ENCODE measurements at places on chromosomes 2 and 18.

GRCh38 chr2:17800219-17800618 lies 16.0 kb upstream of the MSGN1 start:
- DNase-seq: no peak

DNA sequence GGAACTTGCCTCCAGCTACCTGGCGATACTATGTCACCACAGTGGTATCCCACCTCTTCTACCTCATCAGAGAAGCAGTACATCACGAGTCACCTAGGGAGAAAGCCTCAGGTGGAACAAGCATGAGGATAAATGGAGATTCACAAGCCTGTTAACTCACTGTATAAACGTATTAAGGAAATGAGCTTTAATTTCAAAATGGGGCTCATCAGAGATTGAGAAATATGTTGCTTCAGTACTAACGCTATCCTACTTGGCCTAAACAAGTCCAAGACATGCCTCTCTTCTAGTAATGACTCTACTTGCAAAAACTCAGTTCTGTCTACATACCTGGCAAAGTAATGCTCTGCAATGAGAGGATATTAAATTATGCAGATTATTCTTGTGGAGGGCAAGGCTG lies 4.3 kb downstream of the SLC39A6 start:
- no peak for DNase-seq

GRCh38 chr2:97808816-97809215 lies 95.4 kb downstream of the ZAP70 start:
- no peak for DNase-seq

DNA sequence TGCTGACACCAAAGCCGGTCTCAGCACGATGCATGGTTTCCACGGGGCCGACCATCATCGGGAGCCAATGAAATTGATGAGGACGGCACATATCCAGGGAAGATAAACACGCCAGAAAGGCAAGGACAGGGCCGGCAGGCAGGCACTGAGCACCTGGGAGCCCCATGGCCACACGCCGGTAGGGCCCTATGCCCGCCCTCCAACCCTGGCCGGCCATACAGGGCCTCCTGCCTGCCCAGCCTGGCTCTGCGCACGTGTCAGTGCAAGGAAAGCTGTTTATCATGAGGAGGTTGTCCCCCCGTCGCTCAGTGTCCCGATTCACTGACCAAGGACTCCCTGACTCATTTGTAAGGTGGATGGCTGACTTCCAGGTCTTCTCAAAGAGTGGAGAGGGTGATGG lies 237.5 kb downstream of the GLI2 start:
- DNase-seq: no peak

GRCh38 chr2:74024216-74024615 lies 39.5 kb downstream of the TET3 start:
- no peak for DNase-seq

- no peak for DNase-seq
Measured at GRCh38 chr2:217906798-217907197, 96.0 kb downstream of the TNS1 start.

DNA sequence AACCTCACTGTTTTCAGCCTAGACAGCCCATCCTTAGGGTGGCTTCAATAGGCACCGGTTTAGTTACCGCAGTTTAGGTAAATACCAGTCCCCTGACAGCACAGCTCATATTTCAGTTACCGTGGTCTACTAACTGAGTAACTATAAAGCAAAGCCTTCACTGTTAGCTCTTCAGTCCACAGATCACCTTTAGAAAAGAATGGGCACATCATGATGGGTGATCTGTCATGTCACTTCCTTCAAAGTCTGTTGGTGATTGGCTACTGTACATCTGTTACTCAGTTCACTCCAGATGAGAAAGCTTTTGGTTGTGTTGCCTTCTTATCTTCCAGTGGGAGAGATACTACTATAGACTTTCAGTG lies 21.0 kb downstream of the SLC20A1 start:
- no peak for DNase-seq

DNA sequence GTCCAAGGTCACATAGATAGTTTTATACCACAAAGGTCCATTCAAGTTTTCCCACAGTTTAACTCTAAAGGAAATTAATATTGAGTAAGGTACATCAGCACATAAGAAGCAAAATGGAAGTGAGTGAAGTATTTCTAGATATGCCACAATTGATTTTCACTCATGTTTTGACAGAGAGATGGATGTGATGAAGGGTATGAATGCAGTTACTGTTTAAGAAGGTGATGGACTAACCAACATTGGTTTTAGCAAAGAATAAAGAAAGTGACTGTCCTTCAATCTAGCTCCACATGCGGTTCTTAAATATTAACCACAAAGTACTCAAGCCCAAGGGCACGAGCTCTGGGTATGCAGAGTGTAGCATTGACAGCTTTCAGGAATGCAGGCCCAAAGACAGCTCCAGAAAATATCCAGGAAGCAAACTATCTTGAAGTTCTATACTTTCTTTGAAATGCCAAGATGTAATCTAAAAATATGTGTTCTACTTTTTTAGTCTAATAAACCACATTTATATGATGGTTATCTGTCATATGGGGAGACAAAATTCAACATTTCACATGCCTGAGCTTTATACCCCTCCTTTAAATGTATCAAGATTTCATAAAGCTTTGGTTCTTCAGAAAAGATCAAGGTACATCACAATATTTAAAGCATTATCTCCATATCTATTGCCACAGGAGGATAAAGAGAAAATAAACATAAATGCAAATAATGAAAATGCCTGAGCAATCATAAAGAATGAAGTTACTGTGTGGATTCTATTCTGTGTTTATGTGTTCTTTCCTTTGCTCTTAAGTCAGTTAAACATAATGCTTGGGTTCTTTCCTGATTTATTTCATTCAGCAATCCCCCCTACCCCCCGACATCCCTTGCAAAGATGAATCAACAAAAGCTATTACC lies 6.7 kb upstream of the SCN1A start:
- no peak for DNase-seq

DNA sequence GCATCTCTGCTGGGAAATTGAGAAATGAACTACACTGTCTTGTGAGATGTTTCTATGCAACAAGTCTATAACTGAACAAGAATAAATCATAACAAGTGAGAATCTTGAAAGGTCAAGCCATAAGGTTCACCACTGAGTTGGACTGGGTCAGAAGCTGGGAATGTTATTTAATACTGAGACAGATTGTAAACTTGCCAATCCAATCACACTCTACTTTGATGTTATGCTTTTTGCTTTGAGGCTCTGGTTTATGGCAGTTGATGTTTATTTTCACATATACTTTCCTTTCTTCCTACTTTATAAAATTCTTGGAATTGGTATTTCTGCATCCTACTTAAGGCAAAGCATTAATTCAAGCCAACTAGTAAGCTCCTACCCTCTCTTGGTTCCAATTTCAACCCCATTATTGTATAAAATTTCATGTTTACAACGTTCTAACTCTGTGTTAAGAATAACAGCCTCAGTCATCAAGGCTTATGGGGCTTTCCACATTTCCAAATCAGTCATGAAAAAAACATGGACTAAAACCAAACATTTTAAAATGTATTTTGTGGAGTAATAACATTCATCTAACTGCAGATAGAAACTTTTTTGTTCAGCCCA lies 533.4 kb downstream of the NYAP2 start:
- no peak for DNase-seq

DNA sequence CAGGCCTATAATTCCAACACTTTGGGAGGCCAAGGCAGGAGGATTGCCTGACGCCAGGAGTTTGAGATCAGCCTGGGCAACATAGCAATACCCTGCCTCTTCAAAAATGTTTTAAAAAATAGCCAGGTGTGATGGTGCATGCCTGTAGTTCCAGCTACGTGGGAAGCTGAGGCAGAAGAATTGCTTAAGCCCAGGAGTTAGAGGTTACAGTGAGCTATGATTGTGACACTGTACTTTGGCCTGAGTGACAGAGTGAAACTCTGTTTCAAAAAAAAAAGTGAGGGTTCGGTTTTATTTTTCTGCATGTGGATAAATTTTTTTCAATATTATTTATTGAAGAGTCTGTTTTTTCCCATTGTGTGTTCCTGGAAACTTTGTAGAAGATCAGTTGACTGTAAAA lies 208.1 kb downstream of the SLC4A3 start:
- no peak for DNase-seq

DNA sequence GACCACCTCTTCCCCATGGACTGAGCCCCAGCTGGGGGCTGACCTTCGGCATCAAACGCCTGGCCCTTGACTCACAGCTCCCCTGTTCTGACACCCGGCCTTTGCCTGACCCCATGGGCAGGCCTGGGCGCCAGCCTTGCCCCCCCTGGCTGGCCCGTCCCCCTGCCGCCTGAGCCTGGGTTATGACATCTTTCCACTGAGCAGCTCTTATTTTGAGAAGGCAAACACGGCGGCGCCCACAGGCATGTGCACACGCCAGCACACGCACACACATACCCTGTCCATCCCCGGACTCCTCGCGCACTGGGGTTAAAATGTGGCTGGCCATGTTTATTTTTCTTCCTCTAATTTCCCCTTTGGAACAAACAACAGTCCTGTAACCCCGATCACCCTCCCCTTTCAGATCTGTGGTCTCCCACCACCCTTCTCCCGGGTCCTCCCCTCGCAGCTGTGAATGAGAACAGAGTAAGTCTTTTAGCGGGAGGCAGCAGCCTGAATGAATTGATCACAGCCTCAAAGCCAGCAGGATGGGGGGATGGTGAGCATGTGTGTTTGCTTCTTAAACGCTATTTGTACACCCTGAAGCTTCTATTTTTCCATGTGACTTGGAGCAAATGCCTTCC lies 11.8 kb upstream of the ATOH8 start:
- DNase-seq: peak; percentile 60

DNA sequence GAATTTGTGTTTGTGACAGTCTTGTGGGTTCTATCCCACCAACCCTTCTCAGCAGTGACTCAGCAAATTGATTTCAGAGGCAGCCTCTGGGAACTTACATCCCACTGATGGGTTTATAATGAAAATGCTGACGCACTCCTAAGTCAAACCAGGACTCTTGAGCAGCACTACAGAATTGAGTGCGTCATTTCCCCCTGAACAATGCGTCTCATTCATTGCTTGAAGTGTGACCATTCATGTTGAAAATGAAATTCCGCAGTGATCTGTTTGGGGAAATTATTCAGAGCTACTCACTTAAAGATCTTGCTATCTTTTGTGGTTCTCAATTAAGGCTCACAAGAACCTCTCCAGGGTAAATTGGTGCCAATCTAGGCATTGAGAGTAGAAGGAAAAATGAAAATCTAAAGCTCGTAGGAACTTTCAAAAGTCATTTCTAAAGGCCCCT lies 417.7 kb upstream of the SLC14A2 start:
- DNase-seq: no peak

DNA sequence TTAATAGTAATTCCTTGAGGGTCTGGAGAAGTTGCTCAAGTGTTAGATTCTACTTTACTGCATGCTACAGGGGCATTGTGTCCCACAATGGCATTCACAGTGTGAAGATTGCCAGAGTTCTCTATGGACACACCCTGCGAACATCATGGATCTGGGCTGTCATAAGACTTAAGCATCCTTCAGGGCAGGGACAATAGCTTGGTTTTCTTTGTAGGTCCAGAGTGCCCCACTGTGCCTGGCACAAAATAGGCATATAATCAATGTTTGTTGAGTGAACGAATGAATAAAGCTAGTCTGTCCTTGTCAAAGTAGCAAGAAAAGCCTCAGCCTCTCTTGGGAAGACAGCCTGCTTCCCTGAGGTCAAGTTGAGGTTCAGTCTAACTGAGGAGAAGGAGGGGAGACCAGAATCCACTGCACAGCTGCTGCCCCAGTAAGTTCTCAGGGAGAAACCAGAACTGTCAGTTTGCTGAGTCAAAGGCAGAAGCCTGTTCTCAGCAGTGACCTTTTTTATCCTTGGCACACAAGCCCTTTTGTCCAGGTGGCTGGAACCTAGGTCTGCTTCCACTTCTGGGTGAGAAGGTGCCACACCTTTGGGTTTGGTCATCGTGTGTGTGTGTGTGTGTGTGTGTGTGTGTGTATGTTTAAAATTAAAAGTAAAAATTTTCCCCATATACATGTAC lies 15.0 kb downstream of the INPP4A start:
- no peak for DNase-seq

- DNase-seq: peak; percentile 36
Measured at GRCh38 chr2:43877782-43878464, 39.2 kb downstream of the ABCG8 start.

DNA sequence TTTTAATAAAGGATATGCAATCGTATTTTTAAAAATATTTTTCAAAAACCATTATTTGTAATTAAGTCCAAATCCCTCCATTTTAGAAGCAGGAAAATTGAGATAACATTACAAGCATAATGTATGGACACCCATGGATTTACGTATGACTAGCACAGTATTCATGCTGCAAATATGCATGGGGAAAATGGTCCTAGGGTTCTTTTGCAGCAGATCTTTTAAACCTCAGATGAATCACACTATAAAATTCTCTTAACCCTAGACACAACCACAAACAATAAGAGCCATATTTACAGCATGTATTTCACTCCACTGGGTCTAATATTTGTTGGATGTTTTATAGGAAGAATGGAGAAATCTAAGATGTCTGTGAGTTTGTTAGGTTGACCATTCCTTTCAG lies 453.4 kb downstream of the TGIF1 start:
- DNase-seq: no peak

DNA sequence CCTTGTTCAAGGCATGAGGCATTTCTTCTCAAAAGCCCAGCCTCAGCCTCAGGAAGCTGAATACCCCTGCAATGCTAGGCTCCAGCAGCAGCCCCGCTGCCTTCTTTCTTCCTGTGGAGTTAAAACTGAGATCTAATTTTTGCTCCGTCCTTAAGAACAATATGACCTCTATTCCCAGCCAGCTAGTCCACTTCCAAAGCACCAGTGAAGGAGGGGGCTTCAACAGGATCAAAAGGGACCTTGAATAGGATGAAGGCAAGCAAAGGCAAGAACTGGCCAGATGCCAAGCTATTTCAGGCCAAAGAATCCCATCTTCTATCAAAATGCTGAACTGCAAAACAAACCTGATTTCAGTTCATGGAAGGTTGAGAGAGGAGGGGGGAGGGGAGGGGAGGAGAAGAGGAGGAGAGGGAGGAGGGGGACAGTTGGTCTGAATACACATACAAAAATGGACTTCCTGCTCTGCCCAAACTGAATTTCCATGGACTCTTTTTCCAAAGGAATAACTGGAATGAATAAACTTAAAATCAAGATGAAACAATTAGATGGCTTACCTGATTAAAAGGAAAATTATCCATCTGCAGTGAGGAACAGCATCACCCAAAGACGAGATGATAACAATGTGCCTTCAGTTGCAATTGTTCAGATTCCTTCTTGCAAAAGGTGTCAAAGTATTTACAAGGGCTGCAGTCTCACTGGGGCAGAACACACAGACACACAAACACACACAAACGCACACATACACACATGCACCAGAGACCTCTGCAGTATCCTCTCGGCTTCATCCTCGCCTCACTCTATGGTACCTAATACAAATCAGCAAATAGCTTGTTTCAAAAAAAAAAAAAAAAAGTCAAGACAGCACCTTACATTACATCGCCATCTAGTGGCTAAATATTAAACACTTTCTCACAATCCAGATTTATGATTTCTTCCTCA lies at the start of gene SCN1A:
TSS of gene SCN1A (minus strand) at position 804 of the 939 bp plus-strand sequence. CDS start 54,399 bp downstream, outside the sequence.
- DNase-seq: peak; percentile 18

GRCh38 chr2:213238753-213239495 lies 45.3 kb upstream of the SPAG16 start:
- no peak for DNase-seq

All from neuronal stem cell (in vitro differentiated cells).